Natural killer cell treated with Interleukin-12 subunit alpha and Interleukin-12 subunit beta and Interleukin-15 and Interleukin-18, amount 100 ng/mL, for 72 hours (primary cell): ENCODE measurements at places on chromosomes 4 and X. TPM values are rescaled to one million over a fixed set of nuclear protein-coding genes. Genes with fewer than 3 reads are reported as not detected.
A peak's percentile ranks its signal among the peaks of the same experiment; 100 is the strongest.

CT83 gene
- not detected for total RNA-seq

ITIH6 gene
- not detected for total RNA-seq

OTC gene
- not detected for total RNA-seq

PIR gene
- total RNA-seq: 5.4 TPM

CTAG1A gene
- total RNA-seq: not detected

TECRL gene
- total RNA-seq: not detected

- H3K36me3 ChIP-seq: no peaks in the 10 kb centered on the region
- no peak for DNase-seq
- peaks cover 14% of the 10 kb centered on the region for H3K27me3 ChIP-seq
- H3K4me1 ChIP-seq: no peaks in the 10 kb centered on the region
- H3K27ac ChIP-seq: no peak overlapping the region
Measured at GRCh38 chrX:8879750-8880149, 78.6 kb upstream of the FAM9A start.

DNA sequence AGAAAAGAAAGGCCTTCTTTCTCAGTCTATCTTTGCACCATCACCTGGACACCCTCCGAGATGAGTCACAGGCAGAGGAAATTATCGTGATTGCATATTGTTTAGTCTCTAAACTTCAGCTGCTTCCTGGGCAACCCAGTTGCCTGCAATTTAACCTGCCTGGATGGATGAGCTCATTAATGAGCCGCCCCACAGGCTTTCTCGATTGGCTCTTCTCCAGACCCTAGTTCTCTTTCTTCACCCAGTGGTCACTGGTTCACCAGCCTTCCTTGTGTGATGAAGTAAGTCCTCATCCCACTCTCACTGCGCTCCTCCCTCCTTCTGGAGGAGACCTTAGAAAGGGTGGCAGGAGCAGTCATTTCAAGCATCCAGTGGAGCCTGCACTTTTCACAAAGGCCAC, 94.4 kb downstream of the SOWAHB start:
- H3K27ac ChIP-seq: no peak overlapping the region
- H3K4me3 ChIP-seq: no peak overlapping the region
- peaks cover 6% of the 10 kb centered on the region for H3K36me3 ChIP-seq

GRCh38 chr4:85113706-85114105, 147.2 kb upstream of the WDFY3 start:
- H3K4me3 ChIP-seq: no peak overlapping the region
- H3K36me3 ChIP-seq: peaks cover 9% of the 10 kb centered on the region
- no peak for DNase-seq
- no peaks in the 10 kb centered on the region for H3K4me1 ChIP-seq

DNA sequence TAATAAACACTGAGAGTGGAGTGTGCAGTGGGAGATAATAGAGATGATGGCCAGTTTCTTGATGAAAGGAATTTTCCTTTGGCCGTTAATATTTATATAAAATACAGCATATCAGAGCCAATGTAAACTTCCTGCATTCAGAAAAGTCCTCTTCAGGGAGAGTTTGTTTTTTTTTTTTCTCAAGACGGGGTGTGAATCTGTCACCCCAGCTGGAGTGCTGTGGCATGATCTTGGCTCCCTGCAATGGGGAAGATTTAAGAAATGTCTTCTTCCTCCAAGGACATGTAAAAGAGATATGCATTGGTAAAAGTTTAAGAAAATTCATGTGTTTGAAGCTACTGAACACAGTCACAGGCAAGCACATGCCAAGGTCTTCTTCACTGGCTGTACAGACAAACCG, 25.4 kb upstream of the TBC1D9 start:
- no peaks in the 10 kb centered on the region for H3K4me1 ChIP-seq
- H3K27ac ChIP-seq: no peak overlapping the region
- DNase-seq: no peak
- no peak overlapping the region for H3K4me3 ChIP-seq

DNA sequence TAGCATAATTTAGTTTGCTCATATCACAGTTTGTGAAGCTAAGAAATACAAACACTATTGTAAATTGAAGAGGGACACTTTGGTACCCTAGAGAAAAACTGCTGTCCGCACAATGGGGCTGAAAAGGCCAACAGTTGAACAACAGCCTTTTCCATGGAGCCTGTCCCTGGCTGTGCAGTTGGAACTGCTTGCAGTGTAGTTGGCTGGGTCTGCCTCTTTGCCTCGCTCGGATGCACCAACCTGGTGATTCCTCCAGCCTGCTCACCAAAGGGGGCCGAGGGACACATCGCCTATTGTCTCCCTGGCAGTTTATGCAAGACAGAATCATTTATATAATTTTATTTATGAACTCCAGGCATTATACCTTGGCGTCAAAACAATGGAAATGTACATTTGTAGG, 16.5 kb upstream of the GALNT7 start:
- H3K4me1 ChIP-seq: no peaks in the 10 kb centered on the region
- no peak for DNase-seq
- no peaks in the 10 kb centered on the region for H3K36me3 ChIP-seq
- H3K27me3 ChIP-seq: no peaks in the 10 kb centered on the region
- H3K4me3 ChIP-seq: no peak overlapping the region

DNA sequence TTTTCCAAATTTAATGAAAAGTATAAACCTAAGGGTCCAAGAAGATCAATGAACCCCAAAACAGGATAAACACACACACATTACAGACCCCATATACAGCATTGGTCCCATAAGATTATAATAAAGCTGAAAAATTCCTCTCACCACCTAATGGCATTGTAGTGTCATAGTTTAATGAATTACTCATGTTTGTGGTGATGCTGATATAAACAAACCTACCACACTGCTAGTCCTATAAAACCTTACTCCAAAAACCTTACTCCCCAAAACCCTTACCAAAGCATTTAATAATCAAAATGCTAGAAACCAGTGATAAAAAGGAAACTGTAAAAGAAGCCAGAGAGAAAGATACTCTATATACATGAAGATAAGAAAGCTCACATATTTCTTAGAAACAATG, 148.1 kb upstream of the SH3RF1 start:
- no peaks in the 10 kb centered on the region for H3K27me3 ChIP-seq
- DNase-seq: no peak
- H3K4me3 ChIP-seq: no peak overlapping the region
- H3K4me1 ChIP-seq: no peaks in the 10 kb centered on the region

- H3K27ac ChIP-seq: no peak overlapping the region
- H3K36me3 ChIP-seq: peaks cover 4% of the 10 kb centered on the region
- no peak overlapping the region for H3K4me3 ChIP-seq
- H3K4me1 ChIP-seq: no peaks in the 10 kb centered on the region
- no peak for DNase-seq
- H3K27me3 ChIP-seq: peaks cover 20% of the 10 kb centered on the region
Measured at GRCh38 chr4:88567591-88567990, 24.7 kb upstream of the HERC3 start.

DNA sequence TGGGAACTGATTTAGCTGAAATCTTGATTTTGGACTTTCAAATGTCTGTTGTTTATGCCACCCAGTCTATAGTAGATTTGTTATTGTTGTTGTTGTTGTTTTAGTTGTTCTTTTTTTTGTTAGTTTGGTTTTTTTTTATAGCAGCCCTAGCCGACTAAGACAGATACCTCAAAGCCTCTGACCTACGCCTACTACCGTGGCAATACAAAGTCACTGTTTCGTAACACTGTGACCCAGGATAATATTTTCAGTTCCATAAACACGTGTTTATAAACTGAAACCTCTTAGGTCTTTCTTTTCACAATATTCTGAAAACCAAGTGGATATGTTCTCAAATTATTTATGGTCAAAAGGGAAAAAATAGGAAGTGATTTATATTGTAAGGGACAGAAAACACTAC, 32.8 kb downstream of the VCX2 start:
- peaks cover 5% of the 10 kb centered on the region for H3K36me3 ChIP-seq
- H3K4me3 ChIP-seq: no peak overlapping the region
- DNase-seq: no peak
- H3K27ac ChIP-seq: no peak overlapping the region
- no peaks in the 10 kb centered on the region for H3K27me3 ChIP-seq

DNA sequence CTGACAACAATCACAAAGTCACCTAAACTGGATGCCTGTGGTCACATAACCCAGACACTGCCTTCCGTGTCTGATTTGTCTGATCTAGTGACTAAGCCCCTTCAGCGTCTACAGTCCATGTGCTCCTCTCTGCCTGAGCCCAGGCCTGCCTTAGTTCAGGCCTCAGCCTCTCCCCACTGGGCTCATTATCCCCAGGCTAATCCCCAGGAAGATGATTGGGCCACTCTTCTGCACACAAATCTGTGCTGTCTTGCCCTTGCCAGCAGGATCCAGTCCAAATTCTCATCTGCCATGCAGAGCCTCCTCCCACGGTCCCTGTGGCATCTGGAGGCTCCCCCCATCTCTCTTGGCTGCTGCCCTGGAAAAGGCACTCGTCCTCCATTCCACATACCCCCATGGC, 96.5 kb downstream of the SLC2A9 start:
- no peak overlapping the region for H3K27ac ChIP-seq
- no peak overlapping the region for H3K4me3 ChIP-seq
- DNase-seq: no peak
- no peaks in the 10 kb centered on the region for H3K27me3 ChIP-seq
- H3K4me1 ChIP-seq: peaks cover 3% of the 10 kb centered on the region
- H3K36me3 ChIP-seq: no peaks in the 10 kb centered on the region

GRCh38 chr4:15779809-15780208, 1.7 kb downstream of the CD38 start:
- peaks cover 70% of the 10 kb centered on the region for H3K4me1 ChIP-seq
- DNase-seq: no peak
- no peaks in the 10 kb centered on the region for H3K27me3 ChIP-seq
- H3K27ac ChIP-seq: peak overlapping the region; percentile 86
- H3K4me3 ChIP-seq: peak overlapping the region; percentile 88

- no peak overlapping the region for H3K4me3 ChIP-seq
- no peaks in the 10 kb centered on the region for H3K4me1 ChIP-seq
- DNase-seq: no peak
Measured at GRCh38 chr4:150237110-150237872, 159.0 kb downstream of the DCLK2 start.

DNA sequence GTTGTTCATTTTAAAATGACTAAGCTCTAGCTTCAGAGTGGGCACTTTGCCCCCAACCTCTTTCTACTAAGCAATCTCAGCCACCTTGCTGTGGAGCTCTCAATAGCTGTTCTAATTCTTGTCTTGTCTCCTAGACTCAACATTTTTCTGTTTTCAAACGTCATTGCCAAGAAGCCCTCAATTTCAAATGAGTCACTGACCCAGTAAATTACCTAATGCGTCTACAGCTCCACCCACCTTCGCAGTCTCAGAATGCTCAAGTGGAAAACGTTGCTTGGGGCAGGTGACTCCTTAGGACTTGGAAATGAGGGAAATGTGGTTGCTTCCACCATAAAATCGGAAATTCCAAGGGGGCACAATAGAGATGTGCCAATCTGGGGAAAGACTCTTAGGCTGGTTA, 59.0 kb downstream of the ING2 start:
- no peaks in the 10 kb centered on the region for H3K4me1 ChIP-seq
- no peak for DNase-seq
- peaks cover 23% of the 10 kb centered on the region for H3K27me3 ChIP-seq
- H3K4me3 ChIP-seq: no peak overlapping the region
- H3K27ac ChIP-seq: no peak overlapping the region

DNA sequence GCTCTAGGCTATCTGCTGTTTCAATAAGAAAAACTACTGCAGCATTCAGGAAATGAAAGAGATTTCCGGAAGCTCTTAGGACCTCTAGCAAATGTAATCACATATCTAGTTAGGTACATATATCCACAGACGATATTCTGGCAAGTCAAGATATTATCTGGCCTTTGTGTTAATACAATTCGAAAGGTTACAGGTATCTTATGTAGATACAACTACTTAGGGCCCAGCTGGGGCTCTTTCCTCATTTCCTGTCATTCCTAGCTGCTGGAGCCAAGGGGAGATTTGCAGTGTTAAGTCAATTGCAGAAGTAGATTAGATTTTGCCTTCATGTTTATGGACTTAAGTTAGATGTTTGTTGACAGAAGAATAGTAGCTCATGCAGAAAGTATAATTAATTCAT, 299.5 kb downstream of the ARHGAP24 start:
- no peak overlapping the region for H3K4me3 ChIP-seq
- no peaks in the 10 kb centered on the region for H3K27me3 ChIP-seq
- no peak for DNase-seq
- no peaks in the 10 kb centered on the region for H3K36me3 ChIP-seq
- H3K4me1 ChIP-seq: no peaks in the 10 kb centered on the region

DNA sequence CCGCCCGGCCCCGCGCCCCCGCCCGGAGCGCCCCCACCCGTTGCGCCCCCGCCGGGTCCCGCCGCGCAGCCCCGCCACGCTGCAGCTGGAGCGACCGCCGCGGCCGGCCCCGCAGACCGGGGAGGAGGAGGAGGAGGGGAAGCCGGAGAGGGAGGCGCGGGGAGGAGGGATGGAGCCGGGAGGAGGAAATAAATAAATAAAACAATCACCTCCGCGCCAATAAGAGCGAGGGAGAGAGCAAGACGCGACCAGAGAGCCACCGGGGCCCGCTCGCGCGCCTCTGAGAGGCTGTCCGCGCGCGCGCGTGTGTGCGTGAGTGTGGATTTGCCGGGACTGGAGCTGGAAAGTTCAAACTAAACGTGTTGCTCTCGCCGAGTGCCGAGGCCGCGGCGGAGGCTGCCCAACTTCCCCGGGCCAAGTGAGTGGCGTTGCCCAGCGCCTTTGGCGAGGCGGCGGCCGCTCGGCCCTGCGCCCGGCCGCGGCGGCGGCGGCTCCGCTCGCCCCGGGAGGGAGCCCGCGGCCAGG, 2184.4 kb upstream of the TENM3 start:
- peaks cover 4% of the 10 kb centered on the region for H3K36me3 ChIP-seq
- no peak for DNase-seq
- H3K4me3 ChIP-seq: no peak overlapping the region
- H3K4me1 ChIP-seq: no peaks in the 10 kb centered on the region
- H3K27ac ChIP-seq: no peak overlapping the region
- H3K27me3 ChIP-seq: peaks cover 13% of the 10 kb centered on the region

GRCh38 chrX:66042307-66043077, 2.6 kb upstream of the VSIG4 start:
- H3K36me3 ChIP-seq: no peaks in the 10 kb centered on the region
- no peak for DNase-seq
- H3K4me3 ChIP-seq: no peak overlapping the region
- no peaks in the 10 kb centered on the region for H3K27me3 ChIP-seq
- H3K4me1 ChIP-seq: peaks cover 29% of the 10 kb centered on the region

DNA sequence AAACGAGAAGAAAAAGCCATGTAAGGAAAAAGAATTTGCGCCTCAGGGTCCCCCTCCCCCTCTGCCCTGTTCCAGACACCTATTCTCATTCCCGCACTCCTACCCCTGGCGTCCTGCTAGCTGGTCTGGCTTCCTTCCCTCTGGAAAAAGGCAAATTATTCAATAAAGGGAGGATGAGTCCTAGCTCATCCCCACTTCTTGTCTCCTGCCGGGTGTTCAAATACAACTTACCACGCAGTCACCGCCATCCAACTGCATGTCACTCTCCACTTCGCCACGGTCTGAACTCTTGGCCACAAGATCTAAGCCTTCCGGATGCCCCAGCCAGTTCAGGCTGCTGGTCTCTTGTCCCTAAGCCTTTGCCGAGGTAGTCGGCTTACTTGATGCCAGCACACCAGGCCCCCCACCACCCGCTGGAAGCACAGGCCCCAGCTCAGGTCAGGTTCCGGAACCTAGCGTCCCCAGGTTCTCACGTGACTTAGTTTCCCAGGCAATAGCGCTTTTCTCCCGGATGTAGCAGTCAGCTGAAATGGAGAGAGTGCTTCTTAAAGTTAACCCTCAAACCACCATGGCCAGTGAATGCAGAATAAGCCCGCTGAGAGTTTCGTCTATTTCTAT, 209.6 kb upstream of the SPIN4 start:
- H3K27me3 ChIP-seq: no peaks in the 10 kb centered on the region
- peaks cover 12% of the 10 kb centered on the region for H3K4me1 ChIP-seq
- peaks cover 11% of the 10 kb centered on the region for H3K36me3 ChIP-seq
- H3K27ac ChIP-seq: peak overlapping the region; percentile 81
